NCI-H446 (cell line): ENCODE measurements at places on chromosomes 13 and 19.

GRCh38 chr19:13705928-13706447, 58.3 kb upstream of the MRI1 start:
- DNase-seq = no peak

DNA sequence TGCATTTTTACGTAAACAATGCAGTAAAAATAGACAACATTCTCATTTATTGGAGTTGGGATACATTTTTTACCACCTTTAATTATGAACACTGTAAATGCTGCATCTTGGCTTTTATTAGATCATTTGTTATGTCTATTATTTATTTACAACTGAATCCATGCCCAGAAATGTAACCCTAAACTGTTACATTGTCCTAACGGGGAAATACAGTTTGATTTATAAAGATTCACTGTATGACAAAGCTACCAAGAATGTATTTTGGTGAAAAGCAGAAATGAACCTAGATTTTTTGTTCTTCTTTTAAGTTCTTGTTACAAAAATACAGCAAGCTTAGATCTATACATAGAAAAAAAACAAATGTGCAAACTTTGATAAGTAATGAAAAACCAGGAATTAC, 1.1 kb downstream of the METTL21C start:
- DNase-seq = no peak

DNA sequence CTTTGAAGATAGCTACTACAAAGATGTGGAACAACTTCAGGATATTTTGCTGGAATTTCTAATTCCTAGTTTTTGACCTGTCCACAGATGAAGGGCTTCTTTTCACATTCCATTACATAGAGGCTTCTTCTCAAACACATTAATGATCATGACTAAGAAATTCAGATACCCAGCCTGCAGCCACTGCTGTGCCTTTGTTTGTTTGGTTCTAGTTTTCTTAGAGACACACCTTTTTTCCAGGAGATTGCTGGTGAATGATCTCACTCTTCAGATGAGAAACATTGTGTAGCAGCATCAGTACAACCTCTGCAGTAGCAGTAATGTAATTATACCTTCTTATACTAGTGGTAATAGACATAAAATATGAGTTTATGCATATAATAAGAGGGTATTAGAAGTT, 5.0 kb downstream of the TDRD3 start:
- no peak for DNase-seq

- DNase-seq = no peak
Observed at GRCh38 chr19:42441049-42441445, 1.7 kb downstream of the CXCL17 start.

- DNase-seq = no peak
Observed at GRCh38 chr13:45100573-45101262, 19.6 kb upstream of the GTF2F2 start.

- no peak for DNase-seq
Observed at GRCh38 chr19:43754253-43754502, 584 bp downstream of the SMG9 start.

GRCh38 chr19:3338541-3339181, 27.7 kb upstream of the NFIC start:
- DNase-seq = no peak

DNA sequence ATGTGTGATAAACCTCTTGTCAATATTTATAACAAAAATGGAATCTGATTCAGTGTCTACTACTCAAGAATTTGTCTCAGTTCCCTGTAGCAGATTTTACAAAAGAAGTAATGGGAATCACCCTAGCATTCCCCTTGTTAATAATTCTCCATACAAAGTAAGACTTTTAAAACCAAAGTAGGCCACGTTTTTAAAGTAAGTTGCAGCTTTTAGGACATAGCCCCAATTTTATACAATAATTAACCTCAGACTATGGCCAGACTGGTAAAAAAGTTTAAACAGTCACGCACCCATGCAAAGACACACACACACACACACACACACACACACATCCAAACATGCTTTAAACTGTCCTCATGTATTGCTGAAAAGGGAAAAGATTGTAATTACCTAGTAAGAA, 589.9 kb downstream of the PCDH9 start:
- DNase-seq = no peak

- DNase-seq = no peak
Observed at GRCh38 chr13:37202264-37202663, 96.8 kb upstream of the CSNK1A1L start.

- DNase-seq = no peak
Observed at GRCh38 chr19:42328106-42328505, 2.7 kb downstream of the MEGF8 start.

DNA sequence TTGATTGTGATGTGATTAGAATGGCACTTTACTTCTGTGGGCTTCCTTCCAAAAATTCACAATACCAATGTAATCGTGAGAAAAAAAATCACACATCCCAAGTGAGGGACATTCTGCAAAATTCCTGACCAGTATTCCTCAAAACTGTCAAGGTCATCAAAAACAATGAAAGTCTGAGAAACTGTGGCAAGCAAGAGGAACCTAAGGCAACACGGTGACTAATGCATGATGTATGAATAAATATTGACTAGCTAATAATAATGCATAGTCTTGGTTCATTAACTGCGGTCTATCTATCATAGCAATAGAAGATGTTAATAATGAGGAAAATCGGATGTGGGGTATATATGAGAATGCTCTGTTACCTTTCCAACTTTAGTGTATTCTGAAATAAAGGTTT, 159.0 kb downstream of the RFC3 start:
- DNase-seq = no peak

DNA sequence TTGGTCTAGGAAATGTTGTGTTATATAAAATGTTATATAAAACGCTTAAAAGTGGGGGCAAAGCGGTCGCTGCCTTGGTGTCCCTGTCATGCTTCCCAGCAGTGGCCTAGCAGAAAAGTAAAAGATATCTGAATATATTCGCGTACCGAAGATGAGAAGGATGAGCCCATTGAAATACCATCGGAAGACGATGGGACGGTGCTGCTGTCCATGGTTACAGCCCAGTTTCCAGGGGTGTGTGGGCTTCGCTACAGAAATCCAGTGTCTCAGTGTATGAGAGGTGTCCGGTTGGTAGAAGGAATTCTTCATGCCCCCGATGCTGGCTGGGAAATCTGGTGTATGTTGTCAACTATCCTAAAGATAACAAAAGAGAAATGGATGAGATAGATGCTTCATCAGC, 110.9 kb upstream of the DIAPH3 start:
- no peak for DNase-seq

DNA sequence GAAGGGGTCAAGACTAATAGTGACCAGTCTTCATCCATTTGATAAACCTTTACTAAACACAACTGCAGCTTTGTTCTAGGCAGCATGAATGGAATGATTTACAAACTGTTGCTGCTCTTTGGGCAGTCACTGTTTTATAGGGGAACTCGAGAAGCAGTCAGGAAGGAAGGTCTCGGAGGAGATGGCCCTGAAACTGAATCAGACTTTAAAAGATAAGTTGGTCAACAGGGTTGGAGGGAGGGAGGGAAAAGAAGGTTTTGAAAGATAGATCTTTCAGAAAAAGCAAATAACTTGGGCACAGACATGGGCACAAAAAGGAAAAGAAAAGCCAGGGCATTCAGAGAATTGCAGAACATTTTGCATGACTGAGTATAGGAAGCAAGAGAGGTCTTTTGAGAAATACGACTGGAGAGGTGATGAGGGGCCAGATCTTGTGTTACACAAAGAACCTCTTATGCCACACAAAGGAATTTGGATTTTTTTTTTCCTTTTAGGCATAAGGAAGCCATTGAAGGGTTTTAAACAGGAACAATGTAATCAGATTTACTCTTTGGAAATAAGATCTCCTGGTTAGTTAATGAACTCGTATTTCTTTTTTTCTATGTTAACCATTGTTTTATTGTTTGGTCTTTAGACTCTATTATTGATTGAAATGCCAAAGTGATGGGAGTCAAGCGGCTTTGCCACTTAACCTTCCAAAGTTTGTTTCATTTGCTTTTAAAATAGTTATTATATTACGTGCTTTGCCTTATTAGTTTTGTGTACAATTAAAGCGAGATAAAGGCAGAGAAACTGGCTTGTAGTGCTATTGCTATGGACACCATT, 37.5 kb upstream of the SACS start:
- no peak for DNase-seq

- no peak for DNase-seq
Observed at GRCh38 chr13:100130930-100131511, 42.1 kb downstream of the PCCA start.

DNA sequence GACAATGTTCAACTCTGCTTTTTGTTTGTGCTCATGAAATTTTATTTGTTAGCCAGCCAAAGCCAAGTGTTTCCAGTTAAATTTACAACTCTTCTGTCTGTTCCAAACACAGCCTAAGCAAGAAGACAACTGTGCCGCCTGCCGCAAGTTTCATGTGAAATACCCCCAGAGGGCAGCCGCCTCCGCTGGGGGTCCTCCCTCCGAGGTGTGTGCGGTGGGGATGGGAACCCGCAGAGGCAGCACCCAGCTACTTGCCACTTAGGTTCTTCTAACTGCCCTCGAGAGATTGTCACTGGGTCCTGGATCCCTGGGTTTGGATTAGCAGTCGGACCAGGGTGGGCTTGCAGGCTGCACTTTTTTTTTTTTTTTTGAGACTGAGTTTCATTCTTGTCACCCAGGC, 28.5 kb downstream of the ATP11A start:
- DNase-seq = no peak

DNA sequence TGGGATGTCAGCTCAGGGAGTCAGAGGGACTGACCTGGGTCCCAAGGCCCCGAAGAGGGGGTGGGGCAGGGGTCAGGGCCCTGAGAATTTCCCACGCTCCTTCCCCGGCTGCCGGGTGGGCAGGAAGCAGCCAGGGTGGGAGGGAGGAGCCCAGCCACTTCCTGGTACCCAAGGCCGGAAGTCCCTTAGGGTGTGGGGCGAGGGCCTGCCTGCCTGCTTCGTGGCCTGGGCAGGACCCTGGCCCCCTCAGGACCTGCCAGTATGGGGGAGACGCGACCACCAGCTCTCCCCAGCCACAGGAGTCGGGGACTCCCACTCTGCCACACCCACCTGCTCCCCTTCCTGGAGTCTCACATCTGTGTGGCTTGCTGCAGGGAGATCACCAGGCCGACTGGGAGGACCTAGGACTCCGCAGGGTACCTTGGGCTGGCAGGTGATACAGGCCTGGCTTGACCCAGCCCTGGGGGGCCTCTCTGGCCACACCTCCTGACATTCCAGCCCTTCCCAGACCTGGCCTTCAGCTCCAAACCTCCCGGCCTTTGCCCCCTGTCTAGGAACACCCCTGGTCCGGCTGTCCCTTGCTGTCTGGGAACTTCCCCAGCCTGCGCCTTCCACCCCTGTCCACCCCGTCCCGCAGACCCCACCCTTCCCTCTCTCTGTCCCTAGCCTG, 9.8 kb upstream of the CIRBP start:
- no peak for DNase-seq

- peak; percentile 96 for DNase-seq
Observed at GRCh38 chr19:48568345-48568886, 16.4 kb downstream of the SULT2B1 start.

DNA sequence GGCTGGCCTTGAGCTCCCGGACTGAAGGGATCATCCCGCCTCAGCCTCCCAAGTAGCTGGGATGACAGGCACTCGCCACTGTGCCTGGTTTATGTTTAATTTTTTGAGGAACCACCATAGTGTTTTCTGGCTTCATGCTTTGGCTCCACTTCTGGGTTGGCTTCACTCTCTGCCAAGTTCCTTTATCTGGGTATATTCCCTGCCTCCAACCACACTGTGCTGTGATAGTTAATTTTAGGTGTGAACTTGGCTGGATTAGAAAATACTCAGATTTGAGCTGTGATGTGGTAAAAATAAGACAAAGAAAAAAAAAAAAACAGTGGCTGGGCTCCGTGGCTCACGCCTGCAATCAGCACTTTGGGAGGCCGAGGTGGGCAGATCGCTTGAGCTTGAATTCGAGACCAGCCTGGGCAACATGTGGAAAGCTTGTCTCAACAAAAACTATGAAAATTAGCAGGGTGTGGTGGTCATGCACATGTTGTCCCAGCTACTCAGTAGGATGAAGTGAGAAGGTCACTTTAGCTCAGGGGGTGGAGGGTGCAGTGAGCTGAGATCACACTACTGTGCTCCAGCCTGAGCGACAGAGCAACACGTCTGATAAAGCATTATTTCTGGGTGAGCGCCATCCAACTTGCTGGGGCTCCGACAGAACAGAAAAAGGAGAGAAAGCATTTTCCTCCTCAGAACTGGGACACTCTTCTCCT, 7.5 kb upstream of the ILF3 start:
- DNase-seq = no peak

DNA sequence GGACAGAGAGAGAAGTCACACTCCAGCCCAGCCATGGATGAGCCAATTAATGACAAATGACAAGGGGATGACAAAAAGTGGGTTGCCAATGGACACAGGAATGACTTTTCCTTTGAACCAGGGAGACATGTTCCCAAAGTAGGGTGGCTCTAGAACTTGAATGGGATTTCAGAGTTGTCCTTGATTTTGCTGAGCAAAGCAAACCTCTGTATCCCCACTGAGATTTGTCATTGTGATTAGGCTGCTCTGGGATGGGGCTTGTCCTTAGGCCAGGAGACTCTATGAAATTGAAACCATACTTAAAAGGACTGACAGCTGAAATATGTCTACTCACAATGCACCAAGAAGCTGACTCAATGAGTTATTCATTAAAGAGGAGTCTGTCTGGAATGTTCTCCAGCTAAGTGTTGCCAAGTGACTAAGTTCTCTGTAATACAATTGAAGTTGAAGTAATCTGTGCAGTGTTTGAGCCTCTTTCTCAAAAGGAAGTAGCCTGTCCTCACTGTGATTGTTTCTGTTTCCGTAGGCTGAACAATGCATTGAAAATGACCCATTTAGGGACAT, 69.0 kb upstream of the PCDH9 start:
- peak; percentile 10 for DNase-seq

GRCh38 chr13:80337288-80338081, 3.4 kb downstream of the SPRY2 start:
- no peak for DNase-seq

GRCh38 chr19:41802770-41803169, 6.4 kb downstream of the CEACAM3 start:
- no peak for DNase-seq

DNA sequence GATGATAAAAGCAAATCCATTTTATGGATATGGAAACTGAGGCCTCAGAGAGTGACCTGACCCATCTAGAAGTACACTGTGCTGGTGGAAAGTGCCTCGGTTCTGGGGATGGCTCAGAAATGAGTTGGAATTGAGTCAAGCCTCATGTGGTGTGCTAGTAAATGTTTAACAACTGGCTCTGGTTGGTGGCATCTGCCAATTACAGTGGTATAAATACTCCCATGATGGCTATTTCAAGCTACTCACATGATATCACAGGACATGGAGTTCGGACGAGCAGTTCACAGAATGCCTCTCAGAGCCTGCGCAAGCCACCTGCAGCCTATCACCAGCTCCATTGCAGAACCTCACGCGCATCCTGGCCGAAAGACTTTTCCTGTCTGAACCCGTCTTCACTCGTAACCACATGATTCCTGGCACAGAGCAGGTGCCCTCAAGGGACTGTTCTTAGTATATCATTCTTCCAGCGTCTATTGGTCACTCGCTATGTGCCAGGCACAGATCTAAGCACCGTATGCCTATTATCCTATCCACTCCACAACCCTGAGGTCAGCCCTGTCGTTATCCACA, 9.1 kb downstream of the TMEM150B start:
- no peak for DNase-seq
